ENCODE measurements at places on chromosomes 6 and 20.
A peak's percentile ranks its signal among the peaks of the same experiment; 100 is the strongest.

DNA sequence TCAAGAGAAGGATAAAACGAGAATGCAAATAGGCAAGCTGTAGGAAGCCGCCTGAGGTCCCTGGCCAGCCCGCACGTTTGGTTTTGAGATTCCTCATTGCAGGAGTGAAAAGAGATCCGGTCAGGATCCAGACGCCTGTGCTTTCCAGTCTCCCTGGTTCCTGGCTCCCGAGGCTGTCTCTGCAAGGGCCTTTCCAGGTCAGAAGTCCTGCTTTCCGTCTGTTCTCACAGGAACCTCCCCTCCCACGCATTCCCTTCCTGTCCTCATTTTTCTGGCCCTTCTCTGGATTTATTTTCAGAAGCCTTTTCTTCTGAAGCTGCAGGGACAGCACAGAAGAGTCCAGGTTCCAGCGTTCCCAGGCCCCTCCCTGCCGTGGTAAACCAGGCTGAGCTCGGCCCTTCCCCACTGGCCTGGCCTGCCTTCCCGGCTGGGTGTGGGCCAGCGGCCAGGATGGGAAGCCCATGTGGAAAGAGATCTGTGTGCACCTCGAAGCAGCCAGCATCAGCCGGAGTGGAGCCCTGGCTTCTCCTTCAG is 54.0 kb downstream of the TMEM242 start:
- DNase-seq, result no peak

- no peak for DNase-seq
These were observed 673.1 kb downstream of the HTR1B start for GRCh38 chr6:76790045-76790796.

- DNase-seq, result no peak
These were observed 20.2 kb upstream of the MICA start for GRCh38 chr6:31383149-31383548.

- DNase-seq, result no peak
These were observed 43.2 kb upstream of the CTNNBL1 start for GRCh38 chr20:37650661-37651060.

DNA sequence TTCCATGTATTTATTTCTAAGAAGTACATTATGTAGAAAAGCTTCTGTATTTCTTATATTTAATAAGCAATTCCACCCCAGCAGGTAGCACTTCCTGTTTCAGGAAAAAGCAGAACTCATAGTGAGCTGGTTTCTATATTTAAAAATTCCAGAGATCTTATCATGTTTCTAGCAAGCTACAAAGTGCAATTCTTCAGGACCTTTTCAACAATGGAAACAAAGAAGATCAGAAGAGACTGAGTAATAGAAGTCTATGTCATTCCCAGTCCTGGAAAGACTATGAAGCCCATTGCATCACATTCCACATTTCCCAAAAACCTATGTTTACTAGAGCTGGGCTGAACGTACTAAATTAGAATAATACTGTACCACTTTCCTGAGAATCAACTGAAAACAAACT is 302.6 kb upstream of the NRSN1 start:
- no peak for DNase-seq

- DNase-seq, result no peak
These were observed 250.8 kb downstream of the LAMA2 start for GRCh38 chr6:129133770-129134192.

- no peak for DNase-seq
These were observed 12.9 kb upstream of the ID4 start for GRCh38 chr6:19824058-19824807.

GRCh38 chr6:5827056-5827904 is 179.4 kb downstream of the NRN1 start:
- no peak for DNase-seq

DNA sequence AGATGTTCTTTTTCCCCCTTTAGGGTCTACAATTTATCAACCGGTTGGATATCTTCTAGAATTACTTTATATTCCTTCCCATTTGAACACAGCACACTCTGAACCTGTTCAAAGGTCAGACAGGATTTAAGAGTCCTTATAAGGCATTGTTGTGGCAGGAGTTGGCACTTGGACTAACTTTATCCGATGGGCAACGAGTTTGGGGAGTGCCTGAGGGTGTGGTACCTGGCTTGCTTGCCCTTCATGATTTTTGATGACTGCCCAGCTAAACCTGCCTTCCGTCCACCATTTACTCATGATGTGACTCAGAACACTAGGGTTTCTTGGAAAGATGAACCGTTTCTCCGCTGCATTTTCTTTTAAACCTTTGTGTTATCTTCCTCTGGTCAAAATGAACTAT is 285.2 kb downstream of the FOXC1 start:
- no peak for DNase-seq

GRCh38 chr6:85394853-85395538 is 54.9 kb upstream of the NT5E start:
- no peak for DNase-seq

- no peak for DNase-seq
These were observed 123.9 kb downstream of the GMPR start for GRCh38 chr6:16362296-16362695.

DNA sequence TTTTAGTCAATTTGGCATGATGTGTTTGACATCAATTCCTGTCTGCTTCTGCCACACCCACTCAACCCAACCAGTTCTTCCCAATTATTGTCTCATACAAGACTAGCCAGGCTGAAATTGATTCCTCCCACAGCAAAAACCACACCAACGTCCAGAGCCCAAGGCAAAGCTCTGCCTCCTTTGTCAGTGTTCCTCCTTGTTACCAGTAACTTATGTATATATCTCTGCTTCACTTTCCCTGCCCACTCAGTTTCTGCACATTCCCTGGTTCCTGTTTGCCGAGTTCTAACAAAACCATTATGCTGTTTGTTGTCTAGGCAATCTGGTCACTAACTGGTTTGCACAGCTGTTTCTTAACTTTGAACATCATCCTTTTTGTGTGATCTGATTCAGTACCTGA is 547.9 kb upstream of the PTCHD4 start:
- DNase-seq, result no peak

GRCh38 chr6:39892490-39893129 is 41.7 kb downstream of the MOCS1 start:
- DNase-seq, result no peak

DNA sequence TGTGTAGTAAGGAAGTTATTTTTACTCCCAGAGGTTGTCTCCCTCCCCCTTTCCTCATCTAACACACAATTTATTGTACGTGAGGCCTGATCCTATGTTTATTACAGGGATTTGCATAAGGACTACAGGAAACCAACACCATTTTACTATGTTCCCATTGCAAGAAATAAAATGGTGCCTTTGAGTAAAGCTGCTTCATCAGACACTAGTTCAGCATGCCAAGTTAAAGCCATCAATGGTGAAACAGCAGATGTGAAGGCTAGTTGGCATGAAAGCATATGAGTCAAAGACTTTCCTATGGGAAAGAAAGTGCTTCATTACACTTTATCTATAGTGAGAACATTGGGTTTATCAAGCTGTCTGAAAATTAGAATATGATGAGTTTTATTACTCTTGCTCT is 543.0 kb downstream of the GRIK2 start:
- DNase-seq, result no peak

- no peak for DNase-seq
These were observed 20.4 kb downstream of the ELOVL5 start for GRCh38 chr6:53328375-53328774.

- no peak for DNase-seq
These were observed 4.7 kb downstream of the ECT2L start for GRCh38 chr6:138800377-138801150.

DNA sequence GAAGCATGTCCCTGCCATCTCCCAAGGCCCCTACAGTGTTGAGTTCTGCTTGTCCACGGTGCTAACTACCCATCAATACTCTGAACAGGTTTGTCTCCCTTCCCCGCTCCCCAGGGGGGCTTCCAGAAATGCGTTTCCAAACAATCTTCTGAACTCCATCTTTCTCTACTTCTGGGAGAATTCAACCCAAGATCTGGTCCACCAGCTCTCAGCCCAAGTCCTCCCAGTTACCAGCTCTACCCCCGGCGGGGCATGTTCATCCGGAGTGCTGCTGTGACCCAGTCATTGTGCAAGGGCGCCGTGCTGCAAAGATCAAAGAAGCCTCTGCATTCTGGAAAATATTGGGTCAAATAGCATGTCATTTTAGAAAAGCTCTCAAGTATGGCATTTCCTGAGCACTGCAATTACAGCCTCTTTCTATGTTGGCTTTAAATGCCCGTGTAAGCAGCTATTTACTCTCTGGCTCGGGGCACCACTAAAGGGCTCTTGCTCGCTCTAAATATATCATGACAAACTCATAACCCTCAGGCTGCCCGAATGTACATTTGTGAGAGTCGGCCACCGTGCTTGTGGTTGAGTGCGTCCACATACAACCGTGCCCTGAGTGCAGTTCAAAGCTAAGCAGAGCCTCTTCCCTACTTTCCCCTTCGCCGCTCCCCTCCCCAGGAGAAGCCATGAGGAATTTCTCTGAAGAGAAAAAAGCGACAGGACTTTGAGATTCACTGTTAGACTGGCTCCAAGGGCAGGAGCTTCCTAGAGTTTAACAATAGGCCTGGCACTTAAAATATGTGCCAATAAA is 71.6 kb downstream of the BANF2 start:
- no peak for DNase-seq

- DNase-seq, result peak; percentile 55
These were observed 20.4 kb downstream of the MAN1A1 start for GRCh38 chr6:119328892-119329793.

DNA sequence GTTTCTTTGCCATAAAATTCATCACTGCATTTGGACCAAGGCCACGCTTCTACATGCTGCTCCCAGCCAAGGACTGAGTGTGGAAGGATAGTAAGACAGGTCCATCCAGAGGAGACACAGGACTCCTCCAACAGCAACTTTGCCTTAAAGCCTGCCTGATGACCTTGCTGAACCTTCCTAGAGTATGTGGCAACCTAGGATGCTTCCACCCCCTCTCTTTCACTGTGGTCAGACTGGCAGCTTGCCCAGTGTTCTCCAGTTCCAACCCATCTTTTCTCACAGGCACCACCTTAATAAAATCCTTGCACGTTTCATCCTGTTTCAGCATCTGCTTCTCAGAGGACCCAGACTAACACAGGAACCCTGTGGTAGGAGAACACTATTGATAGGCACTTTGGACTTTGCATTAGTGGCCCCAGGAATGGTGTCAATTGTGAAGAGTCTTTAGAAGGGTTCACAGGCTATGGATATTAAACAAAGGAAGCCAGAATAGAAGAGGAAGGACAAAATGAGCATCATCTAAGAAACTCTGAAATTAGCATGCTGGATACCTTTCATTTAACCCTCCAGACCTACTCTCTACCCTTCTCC is 2.4 kb upstream of the PKHD1 start:
- DNase-seq, result no peak

GRCh38 chr6:2237001-2237400 is 8.4 kb downstream of the GMDS start:
- DNase-seq, result no peak

DNA sequence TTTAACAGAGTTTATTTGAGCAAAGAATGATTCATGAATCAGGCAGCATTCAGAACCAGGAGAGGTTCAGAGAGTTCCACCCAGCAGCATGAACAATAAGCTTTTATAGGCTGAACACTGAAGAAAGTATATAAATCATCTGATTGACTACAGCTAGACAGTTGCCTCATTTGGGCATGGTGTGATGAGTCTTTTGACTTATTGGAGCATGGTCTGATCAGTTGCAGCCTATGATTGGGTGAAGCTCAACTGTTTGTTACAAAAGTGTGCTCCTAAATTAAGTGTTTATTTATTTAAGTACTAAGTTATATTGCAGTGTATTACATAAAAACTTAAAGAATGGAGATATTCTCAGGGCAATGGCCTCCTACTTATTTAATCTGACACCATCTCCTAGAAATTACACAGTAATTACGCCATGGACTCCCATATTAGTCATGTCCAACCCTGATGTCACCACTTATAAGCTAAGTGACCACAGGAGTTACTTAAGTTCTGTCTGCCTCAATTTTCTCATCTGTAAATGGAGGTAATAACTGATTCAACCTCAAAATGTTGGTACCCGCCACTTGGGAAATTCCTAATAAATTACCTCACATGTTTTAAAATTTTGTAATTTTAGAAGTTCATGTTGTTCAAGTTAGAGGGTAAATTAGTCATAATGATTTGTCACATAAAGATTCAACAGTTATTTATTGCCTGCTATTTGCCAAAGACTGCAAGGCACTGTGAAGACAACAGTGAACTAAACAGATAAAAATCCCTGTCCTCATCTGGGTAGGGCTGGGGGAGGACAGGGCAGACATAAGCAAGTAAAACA is 15.2 kb upstream of the ROS1 start:
- no peak for DNase-seq

DNA sequence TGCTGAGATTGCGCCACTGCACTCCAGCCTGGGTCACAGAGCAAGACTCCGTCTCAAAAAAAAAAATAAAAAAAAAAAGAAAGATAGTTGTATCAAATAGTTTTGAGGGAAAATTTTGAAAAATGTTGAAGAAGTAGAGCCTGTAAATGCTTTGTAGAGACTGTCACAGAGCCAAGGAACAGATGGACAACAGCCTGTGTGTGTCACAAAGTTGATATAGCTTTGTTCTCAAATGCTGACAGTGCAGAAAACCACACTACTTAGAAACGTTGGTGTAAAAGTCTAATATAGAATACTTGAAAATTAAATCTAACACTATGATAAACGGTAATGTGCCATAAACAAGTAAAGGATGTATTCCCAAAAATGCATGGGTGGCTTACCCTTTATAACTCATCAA is 25.4 kb downstream of the PTK7 start:
- no peak for DNase-seq

GRCh38 chr20:11588875-11589274 is 328.8 kb upstream of the BTBD3 start:
- no peak for DNase-seq

DNA sequence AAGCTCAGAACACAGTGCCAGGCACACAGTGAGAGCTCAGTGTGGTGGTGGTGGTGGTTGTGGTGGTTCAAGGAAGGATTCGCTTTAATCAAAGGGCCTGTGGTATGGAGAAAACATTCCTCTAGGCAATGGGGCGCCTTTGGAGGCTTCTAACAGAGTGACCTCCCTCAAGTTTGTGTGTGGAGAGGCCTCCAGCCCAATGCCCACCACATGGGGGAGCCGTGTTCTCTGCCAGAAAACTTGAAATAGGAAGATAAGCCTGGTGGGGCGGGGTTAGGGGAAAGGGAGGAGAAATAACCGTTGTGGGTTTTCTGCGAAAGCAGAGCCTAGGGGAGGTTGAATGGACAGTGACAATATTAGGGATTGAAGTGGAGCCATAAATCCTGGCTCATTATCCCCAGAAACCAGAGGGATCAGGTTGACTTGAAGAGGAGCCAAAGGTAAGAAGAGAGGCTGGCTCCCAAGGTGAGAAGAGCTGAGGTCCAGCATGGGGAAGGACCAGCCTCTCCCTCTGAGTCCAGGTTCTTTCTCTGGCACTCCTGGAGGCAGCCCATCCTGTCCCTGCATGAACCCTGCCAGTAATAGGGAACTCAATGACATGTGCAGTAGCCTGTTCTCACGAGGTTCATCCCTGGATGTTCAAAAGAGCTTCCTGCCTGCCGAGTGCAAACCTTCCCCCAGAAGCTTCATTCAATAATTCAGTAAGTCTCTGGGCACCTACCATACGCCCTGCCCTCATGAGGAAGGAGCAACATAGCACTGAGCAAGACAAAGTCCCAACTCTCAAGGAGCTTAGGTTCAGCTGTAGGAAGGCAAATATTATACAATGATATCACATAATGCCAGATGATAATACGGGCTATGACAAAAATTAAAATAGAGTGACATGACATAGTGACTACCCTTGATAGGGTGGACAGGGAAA is 51.4 kb downstream of the TGM2 start:
- DNase-seq, result peak; percentile 86

GRCh38 chr6:161596807-161597520 is 323.1 kb upstream of the AGPAT4 start:
- no peak for DNase-seq
